GM04504 (cell line): ENCODE measurements at places on chromosomes 13 and 19.

DNA sequence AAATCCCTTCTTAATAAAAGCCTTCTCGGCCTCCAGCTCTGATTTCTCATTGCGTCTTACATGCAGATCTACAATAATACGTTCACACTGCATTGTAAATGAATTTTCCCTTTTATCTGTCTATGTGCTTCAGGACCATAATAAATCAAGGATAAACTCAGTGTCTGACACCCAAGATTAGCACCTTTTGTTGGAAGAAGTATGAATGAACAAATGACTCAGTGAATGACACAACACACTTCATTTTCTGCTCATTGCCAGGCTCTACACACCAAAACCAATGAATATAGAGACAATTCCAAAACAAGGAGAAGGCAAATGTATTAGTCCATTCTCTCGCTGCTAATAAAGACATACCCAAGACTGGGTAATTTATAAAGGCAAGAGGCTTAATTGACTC is 1224.4 kb downstream of the EFNB2 start:
- no peak for DNase-seq

- no peak for DNase-seq
These were observed 213.4 kb downstream of the ENOX1 start for GRCh38 chr13:43573361-43573740.

- DNase-seq: no peak
These were observed 1422.4 kb upstream of the MIR17HG start for GRCh38 chr13:89925107-89925506.

GRCh38 chr13:58081301-58081820 is 449.8 kb downstream of the PCDH17 start:
- DNase-seq: no peak

- DNase-seq: no peak
These were observed 9.9 kb downstream of the RANBP3 start for GRCh38 chr19:5967994-5968430.

- no peak for DNase-seq
These were observed 15.0 kb downstream of the GPATCH1 start for GRCh38 chr19:33096005-33096404.

GRCh38 chr13:107835339-107836018 is 379.9 kb downstream of the LIG4 start:
- peak; percentile 46 for DNase-seq

GRCh38 chr13:71751073-71751472 is 115.9 kb downstream of the DACH1 start:
- no peak for DNase-seq
